ENCODE measurements at places on chromosomes 11 and 22. TPM values are rescaled to one million over a fixed set of nuclear protein-coding genes. Genes with fewer than 3 reads are reported as not detected.

MDK gene
- 21.2 TPM for total RNA-seq

C1QTNF5 gene
- total RNA-seq, result 62.3 TPM

KREMEN1 gene
- 0.16 TPM for total RNA-seq

GP1BB gene
- total RNA-seq, result 0.65 TPM

ZNF214 gene
- 1.8 TPM for total RNA-seq

TMEM191B gene
- 2.4 TPM for total RNA-seq

NEFH gene
- 0.65 TPM for total RNA-seq

MRGPRX3 gene
- not detected for total RNA-seq

EIF3D gene
- total RNA-seq, result 328 TPM

MYO7A gene
- total RNA-seq, result 3.7 TPM

OR8B8 gene
- not detected for total RNA-seq

GSTT2B gene
- 1.3 TPM for total RNA-seq

ACER3 gene
- total RNA-seq, result 16.4 TPM

NAALADL1 gene
- 8.8 TPM for total RNA-seq

SERPIND1 gene
- total RNA-seq, result under 0.01 TPM

UPB1 gene
- total RNA-seq, result not detected

OSM gene
- total RNA-seq, result not detected

PRR33 gene
- total RNA-seq, result not detected

ZP1 gene
- not detected for total RNA-seq

Measured in bladder microvascular endothelial cell (primary cell).